Bronchial epithelial cell (primary cell): ENCODE measurements at places on chromosomes 6 and 20. TPM values are rescaled to one million over a fixed set of nuclear protein-coding genes. Genes with fewer than 3 reads are reported as not detected.
A peak's percentile ranks its signal among the peaks of the same experiment; 100 is the strongest.

DNA sequence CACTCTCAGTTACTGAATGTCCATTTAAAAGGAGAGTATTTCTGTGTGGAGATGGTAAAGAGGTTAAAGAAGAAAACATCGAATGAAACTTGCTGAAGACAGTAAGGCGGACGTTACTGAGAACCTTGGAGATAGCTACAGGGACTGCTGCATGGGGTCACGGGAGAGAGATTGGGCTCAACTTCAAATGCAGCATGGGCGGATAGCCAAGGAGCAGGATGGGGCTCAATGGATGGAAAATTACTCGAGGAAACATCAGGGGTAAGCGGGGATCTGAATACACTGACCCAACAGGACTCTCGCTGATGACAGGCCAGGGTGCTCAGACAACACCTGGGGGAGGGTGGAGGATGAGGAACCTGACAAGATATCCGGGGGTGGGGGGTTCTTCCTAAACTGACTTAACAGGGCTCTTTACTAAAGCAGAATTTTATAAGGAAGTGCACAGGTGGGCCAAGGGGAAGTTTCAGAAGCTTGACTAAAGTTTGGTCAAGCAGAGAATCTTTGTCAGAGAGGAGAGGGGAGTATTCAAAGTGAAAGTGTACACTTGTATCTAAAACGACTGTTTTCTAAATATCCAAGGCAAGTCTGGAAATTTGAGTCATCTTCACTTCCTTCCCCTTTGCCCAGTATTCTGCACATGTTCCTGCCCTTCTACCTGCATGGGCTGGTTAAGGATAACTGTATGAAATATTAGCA, 22.8 kb downstream of the ECT2L start:
- DNase-seq, result peak; percentile 74

GRCh38 chr6:108526739-108527174, 34.0 kb upstream of the FOXO3 start:
- peak; percentile 44 for DNase-seq

- DNase-seq, result no peak
These were observed 62.8 kb upstream of the CTNNBL1 start for GRCh38 chr20:37630993-37631392.

DNA sequence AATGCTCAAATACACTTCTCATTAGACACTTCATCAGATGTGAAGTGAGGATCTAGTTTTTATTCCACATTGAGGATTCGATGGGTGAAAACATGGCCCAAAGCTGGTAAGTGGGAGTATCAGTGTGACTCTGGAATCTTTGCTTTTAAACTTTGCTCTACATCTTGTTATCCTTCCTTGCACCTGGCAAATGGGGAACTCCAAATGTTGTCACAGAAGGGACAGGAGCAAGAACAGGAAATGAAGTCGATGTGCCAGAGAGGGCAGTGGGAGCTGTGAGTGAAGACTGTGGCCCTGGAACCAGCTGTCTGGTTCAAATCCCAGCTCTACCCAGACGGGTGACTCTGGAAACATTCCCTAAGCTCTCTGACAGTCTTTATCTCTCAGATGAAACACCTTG, 86.7 kb upstream of the AGPAT4 start:
- no peak for DNase-seq

DNA sequence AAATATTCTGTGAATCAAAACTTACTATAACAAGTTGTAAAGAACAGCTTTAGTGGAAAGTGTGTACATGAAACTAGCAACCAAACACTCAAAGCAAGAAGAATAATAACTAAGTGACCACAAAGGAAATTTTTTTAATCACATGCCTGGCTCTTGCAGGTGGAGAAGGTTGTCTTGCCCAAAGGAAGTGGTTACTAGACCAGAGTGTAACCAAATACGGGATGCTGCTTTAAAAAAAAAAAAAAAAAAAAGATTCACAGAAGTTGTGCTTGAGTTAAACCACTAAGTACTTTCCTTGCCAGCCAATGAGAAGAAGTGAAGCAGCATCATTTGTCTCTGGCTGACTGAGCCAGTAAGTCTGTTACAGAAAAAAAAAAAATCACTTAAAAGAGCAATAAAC, 19.1 kb upstream of the HLA-DQB1 start:
- DNase-seq, result peak; percentile 39

DNA sequence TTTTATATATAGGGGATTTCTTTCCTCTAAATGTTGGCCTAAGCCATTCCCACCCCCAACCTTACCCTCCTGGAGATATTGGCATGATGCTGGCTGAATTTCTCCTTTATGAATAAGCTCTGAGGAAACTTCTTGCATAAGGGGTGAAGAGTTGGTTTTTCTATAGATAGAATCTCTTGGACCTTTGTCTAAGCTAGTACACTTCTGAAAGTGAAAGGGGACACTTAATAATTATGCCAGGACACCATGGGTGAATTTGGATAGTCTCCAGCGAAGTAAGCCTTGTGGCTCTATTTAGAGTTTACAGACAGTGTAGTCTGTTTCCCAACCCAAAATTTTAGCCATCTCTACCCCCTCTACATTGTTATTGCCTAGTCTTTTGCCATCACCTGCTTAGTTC, 27.1 kb upstream of the FABP7 start:
- DNase-seq, result no peak

GRCh38 chr6:20755631-20756030, 221.4 kb downstream of the CDKAL1 start:
- DNase-seq, result peak; percentile 11

- DNase-seq, result no peak
These were observed 2.5 kb downstream of the RFPL4B start for GRCh38 chr6:112349636-112349934.

GRCh38 chr6:103367212-103367611, 1492.5 kb downstream of the HACE1 start:
- DNase-seq, result no peak

DNA sequence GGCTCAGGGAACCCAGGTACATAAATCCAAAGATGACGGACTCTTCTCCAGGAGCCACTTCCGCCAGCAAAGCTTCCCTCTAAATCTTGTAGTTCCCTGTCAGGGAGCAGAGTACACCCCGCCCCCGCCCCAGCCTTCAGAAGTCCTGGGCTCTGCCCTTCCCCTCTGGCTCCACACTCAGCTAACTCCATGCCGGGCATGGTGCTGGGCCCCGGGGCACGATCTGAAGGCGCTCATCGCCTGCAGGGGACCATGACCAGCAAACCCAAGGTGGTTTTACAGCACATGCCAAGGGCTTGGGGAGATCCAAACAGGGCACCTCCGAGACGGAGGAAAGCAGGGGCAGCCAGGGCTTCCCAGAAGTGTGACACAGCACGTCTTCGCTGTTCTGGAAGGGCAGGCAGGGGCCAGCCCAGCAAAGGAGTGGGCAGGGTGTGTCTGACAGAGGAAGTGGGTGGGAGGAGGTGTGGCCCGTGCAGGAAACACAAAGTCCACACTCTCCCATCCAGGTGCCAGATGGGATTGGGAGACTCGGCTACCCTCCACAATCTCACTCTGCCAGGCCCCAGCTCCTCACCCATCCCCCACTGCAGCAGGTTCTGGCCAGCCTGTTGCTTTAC, 41.6 kb upstream of the SLC22A2 start:
- DNase-seq, result peak; percentile 86

DNA sequence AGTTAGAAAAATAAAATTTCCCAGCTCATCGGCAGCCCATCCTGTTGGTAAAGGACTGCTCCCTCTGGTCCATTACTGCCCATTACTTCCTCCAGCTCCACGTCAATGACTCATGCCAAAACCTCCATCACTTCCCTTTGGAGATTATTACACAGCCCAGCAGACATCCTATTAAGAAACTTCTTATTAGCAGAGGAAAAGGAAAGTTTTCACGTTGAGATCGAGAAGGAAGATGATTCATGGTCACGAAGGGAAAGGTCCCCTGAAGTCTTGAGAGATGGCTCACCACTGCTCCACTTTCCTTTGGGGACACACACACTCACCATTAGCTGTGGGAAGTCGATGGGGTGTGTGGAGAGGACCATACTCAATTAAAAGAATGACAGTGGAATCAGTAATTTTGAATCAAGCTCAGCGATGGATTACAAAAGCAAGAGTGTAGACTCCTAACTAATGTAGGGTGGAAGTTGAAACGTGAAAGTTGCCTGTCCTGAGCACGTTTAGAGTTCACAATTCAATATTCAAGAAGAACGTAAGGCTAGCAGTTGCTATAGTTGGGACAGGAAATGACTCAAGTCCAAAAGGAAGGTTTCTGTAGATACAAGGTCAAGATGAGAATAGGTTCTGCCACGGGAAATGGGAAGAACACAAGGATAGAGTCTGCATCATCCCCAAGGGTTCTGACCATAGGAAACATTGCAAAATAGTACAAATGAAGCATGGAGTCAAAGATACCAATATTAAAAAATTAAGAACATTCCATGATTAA, 21.6 kb downstream of the SASH1 start:
- DNase-seq, result peak; percentile 34

DNA sequence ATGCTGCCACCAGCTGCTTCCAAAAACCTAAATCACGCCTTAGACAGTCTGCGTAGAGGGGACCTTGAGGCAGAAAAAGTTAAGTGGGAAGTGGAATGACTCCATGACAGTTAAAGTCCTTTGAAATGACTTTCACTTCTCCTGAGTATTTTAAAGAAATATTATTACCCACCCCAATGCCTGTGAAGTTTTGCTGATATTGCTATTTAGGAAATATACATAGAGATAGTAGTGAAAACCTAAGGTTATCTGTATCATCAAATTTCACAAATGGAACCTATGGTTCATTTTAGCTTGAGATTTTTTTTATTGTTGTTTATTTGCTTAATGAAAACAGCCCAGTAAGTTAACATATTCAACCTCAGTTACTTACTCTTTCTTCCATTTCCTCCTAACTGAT, 182.1 kb upstream of the FBXL4 start:
- no peak for DNase-seq

PPP1R16B gene
- total RNA-seq, result 0.26 and 0.77 TPM in 2 replicates

SRMS gene
- total RNA-seq, result 0.13 and 0.79 TPM in 2 replicates

RALGAPB gene
- total RNA-seq, result 20.8 and 28.4 TPM in 2 replicates

DSP gene
- 394 and 699 TPM in 2 replicates for total RNA-seq

NMBR gene
- not detected in 2 replicates for total RNA-seq

MMP24 gene
- total RNA-seq, result under 0.01 TPM in 1 of 2 replicates, not detected in the other

RNASET2 gene
- total RNA-seq, result 13.2 and 15.0 TPM in 2 replicates
